Esophagus squamous epithelium (tissue), 5 donors: ENCODE measurements at places on chromosomes 16 and 17.

GRCh38 chr17:73760439-73760758, 116.2 kb upstream of the SDK2 start:
- no peak for DNase-seq

DNA sequence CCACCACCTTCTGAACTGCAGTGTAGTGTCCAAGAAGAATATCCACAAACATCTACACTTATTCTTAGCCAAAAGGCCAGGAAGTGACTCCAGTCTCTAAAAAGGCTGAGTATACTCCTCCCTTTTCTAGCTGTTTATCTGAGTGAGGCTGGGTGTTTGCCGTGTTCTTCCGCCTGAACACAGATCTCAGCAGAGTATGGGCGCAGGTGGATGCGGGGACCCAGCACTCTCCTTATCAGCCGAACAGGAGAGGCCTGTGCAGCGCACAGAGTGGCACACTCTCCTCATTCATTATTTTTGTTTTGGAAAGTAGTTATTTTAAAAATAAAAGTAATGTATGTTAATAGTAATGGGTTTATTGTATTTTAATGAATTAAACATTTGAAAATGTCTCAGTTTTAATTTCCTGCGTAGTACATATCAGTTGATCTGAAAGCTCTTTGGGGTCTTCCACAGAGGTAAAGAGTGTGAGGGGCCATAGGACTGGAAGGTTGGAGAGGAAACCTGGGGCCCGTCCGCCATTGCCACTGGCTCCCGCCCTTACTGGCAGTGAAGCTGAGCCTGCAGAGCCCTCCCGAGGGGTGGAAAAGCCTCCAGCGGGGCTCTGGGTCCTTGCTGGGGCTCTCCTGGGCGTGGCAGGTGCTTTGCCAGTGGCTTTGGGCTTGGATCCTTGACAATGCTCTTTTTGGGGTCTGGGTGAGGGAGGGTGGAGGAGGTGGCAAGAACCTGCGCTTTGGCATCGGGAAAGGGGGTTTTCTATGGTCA, 53.8 kb downstream of the PDPK1 start:
- DNase-seq = no peak

DNA sequence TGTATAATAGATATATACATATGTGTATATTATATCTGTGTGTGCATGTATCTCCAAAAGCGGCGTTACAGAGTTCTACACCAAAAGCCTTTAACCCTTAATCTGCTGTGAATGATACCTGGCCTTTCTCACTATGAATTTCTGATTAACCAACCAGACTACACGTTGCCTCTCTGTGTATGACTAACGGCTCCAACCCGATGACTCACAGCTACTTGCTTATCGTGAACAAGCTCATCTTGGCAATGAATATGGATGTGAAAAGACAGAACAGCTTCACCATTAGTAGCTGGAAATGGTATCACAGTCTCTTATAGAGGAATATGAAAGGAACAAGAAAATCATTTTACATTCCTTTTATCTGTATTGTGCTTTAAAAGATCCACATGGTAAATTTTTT, 23.8 kb upstream of the ARHGAP44 start:
- no peak for DNase-seq

- no peak for DNase-seq
Measured at GRCh38 chr17:70552230-70552981, 383.1 kb downstream of the KCNJ2 start.

DNA sequence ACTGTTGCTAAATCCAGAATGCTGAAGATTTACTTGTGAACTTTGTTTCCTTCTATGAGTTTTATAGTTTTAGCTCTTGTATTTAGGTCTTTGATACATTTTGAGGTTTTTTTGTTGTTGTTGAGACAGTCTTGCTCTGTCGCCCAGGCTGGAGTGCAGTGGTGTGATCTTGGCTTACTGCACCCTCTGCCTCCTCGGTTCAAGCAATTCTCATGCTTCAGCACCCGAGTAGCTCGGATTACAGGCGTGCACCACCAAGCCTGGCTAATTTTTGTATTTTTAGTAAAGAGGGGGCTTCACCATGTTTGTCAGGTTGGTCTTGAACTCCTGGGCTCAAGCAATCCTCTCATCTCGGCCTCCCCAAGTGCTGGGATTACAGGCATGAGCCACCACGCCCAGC, 14.4 kb downstream of the TENT4B start:
- no peak for DNase-seq

DNA sequence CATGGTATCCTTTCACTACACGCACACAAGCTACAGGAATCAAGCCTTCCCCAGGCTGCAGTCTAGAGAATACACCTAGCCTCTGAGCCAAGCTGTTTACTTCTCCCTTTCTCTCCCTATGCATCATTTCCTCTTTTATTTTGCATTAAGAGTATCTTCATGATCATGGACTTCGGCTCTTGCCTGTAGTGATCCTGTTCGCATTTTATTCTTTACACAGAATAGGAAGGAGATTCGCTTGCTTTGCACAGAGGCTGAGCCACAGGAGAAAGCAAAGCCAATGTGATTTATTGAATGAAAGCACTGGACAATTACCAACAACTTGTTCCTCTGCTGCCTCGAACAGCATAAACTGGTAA, 172.7 kb downstream of the ANKFN1 start:
- no peak for DNase-seq

GRCh38 chr16:50815382-50815781, 73.5 kb downstream of the CYLD start:
- DNase-seq = no peak

GRCh38 chr17:65433157-65433556, 128.3 kb downstream of the AXIN2 start:
- no peak for DNase-seq

DNA sequence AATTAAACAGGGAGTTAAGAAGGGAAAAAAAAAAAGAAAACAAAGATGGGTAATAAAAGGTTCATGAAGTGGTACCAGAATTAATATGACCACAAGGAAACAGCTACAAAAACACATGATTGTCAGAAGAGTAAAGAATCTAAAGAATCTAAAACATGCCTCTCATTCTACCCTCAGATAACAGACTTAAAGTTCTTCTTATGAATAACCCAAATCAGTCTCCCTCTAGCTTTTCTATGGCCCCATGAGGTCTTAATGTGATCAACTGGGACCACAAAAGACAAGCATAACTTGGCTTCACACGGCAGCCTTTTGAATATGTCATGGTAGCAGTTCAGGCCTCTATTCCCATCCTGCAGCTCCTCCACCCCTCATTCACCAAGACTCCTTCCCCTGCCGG, 6.9 kb downstream of the MYH10 start:
- DNase-seq = no peak

GRCh38 chr16:10181196-10182162, 749 bp downstream of the GRIN2A start:
- no peak for DNase-seq

DNA sequence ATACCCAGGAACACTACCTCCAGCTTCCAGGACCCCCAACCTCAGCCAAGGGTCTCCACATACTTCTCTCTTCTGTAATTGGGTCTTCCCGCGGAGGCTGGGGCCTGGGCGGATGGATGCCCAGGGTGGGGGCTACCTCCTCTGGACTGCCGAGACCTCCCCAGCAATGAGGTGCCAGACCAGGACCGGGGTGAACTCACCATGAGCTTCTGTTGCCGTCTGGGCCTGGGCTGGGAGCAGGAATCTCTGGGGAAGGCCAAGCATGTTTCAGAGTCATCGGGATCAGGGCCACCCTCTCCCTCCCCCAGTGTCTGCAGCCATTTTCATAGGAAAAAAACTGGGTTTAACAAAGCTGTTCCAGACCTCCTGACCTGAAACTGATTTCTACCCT, 10.3 kb upstream of the BAHCC1 start:
- no peak for DNase-seq

DNA sequence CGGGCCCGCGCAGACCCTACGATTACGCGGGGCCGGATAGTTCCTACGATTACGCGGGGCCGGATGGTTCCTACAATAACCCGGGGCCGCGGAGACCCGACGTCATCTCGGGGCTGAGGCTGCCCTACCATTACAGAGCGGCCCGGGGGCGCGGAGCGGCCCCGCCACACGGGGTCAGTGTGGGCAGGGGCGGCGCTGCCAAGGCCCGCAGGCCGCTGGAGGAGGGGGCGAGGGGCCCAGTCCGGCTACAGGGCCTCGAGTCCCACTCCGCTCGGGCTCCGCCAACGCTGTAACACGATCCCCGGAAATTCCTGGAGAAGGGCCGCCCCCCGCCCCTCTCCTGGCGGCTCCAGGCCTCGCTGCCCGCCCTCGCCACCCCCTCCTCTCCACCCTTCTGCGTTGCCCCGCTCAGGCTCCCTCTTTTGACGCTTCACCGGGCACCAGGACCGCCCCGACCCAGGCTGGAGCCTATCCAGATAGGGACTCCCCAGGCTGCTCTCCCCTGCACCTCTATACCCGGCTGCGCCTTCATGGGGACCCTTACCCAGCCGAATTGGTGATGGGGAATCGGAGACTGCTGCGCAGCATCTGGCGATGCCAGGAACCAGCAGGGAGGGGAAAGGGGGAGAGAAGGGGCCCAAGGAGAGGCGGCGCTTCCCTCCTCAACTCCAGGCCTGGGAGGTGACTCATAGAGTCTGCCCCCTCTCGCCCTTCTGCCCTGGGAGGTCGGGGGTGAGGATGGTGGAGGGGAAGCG, at the start of gene RAB34:
RAB34 (minus strand) TSS at position 291 of the 755 bp plus-strand sequence. CDS start 602 bp downstream, outside the sequence.
- no peak for DNase-seq

DNA sequence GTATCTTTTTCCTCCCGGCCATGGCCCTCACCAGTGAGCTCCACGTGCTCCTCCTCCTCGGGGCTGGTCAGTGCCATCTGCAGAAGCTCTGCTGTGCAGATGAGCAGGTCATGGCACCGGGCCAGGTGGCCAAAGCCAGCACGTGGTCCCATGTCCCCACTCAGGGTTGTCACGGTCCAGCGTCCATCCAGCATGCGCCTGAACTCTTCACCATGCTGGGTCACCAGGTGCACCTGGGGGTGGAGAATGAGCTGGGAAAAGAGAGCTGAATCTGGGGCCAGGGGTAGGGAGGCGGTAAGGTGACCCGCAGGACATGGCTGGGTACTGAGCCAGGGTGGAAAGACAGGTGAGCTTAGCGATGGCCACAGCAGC, 1.3 kb downstream of the DHX58 start:
- no peak for DNase-seq

DNA sequence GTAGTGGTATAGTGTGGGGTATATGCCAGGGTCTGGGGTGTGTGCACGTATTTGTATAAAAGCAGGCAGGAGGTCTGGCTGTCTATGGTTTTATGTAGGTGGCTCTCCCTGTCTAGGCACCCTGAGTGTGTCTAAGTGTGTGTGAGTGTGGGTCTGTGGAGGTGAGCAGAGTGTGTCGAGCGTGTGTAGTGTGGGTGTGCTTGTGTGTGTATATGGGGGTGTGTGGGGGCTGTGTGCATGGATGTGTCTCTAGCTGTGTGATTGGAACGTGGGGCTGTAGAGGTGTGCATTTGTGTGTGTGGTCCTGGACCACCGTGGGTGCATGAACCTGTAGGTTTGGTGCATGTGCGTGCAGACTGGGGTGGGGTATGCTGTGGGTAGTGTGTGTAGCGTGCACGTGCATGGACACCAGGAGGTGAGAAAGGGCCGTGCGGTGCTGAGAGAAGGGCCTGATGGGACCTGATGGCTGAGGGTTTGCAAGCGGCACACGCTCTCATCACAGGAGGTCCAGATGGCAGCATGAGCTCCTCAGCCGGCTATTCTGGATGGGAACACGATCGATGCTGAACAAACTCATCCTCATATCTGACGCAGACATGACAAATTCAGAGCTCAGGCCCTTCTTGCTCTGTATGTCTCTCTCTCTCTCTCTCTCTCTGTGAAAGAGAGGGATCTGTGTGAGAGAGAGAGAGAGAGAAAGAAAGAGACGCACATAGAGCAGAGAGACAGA, 27.7 kb downstream of the SPACA3 start:
- no peak for DNase-seq

DNA sequence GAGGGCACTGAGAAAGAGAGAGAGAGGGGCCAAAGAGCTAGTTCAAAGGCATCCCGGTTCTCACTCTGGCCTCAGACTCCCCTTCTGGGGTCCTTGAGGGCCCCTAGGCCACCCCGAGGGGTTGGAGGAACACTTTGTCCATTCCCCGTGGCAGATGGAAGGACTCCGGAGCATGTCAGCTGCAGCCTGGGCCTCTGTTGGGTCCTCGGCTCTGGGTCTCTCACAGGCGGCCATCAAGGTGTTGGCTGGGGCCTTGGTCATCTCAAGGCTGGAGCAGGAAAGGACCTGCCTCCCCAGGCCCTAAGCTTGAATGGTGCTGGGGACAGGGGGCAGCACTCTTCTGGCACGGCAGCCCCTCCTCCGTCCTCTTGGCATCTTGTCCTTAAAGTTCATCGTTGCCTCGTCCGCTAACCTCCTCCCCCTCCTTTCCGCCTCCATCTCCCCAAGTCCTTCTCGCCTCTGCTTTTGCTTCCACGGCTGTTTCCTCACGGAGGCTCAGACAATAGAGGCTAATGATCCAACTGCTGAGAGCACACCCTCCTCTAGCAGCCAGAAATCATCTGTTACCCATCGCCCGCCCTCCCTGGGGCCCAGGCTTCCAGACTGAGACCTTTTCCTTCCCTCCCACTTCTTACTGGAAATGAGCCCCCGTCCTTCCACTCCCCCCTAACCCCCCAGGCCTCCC, 23.3 kb downstream of the CCR7 start:
- DNase-seq = no peak

- no peak for DNase-seq
Measured at GRCh38 chr16:66996324-66996982, 8.1 kb downstream of the CES4A start.

DNA sequence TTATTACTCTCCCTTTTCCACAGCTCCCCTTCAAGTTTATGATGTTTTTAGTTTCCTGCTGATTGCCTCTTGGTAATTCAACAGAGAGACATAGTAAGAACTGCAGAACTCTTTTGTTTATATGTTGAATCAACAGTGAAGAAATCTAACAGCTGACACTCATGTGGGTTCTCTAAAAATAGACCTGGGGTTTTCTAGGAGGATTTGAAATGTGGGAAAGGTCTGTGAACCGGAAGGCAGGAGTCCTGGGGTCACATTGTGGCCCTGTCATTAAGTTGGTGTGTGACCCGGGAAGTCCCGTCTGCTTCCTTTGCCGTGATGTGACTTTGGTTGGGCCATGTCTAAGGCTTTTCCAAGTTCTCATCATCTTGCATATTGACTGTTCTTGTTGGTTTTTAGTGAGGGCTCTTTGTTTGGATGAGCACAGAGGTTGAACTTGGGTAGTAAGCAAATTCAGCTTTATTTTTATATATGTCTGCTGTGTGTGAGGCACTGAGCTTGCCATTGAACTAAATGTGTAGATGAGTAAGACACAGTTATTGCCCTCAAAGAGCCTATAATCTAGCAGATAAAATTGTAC, 48.5 kb upstream of the HS3ST3A1 start:
- no peak for DNase-seq

DNA sequence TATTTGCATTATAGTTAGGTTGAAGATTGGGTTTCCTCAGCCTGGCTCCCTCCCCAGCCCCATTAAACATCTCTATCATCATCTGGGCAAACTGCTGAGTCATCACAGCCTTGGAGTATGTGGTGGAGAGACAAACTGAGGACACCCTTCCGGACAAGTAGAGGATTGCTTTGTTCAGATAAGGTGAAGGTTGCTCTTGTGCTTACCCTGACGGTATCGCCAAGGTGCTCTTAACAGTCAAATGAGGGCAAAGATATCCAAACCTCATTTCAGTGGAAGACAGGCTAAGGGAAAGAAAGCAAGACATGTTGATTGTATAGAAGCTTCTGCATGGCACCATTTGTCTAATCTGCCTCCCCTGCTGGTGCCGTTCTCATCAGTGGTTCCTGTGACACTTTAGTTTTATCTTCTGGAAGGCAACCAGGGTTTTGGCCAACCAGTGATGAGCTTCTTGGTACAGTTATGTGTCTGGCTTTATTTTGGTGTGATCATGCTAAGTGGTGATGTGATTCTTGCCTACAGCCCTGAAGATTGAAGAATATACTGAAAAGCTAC, 56.9 kb upstream of the LGALS9 start:
- no peak for DNase-seq

GRCh38 chr17:33664116-33664840, 371.2 kb upstream of the ASIC2 start:
- DNase-seq = no peak

- DNase-seq = no peak
Measured at GRCh38 chr16:67708368-67708771, 10.7 kb downstream of the GFOD2 start.
